ENCODE measurements at places on chromosomes 1 and 21.

- DNase-seq = no peak
Measured at GRCh38 chr1:211532088-211532444, 40.1 kb upstream of the RD3 start.

DNA sequence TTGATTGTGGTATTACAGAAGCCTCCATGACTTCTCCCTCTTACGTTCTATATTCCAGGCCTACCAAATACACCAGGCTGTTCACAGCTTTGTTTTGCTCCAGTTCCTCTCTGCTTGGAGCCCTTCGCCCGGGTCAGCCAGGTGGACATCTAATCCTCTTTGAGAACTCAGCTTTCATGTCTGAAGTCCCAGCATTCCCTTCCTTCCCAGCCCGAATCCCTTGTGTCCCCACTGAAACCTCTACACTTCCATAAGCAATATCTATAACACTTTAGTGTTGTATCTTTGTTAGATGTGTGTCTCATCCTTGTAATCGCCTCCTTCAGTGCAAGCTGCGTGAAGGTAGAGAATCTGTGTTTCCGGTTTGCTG lies 1.9 kb downstream of the RNF11 start:
- DNase-seq = no peak

DNA sequence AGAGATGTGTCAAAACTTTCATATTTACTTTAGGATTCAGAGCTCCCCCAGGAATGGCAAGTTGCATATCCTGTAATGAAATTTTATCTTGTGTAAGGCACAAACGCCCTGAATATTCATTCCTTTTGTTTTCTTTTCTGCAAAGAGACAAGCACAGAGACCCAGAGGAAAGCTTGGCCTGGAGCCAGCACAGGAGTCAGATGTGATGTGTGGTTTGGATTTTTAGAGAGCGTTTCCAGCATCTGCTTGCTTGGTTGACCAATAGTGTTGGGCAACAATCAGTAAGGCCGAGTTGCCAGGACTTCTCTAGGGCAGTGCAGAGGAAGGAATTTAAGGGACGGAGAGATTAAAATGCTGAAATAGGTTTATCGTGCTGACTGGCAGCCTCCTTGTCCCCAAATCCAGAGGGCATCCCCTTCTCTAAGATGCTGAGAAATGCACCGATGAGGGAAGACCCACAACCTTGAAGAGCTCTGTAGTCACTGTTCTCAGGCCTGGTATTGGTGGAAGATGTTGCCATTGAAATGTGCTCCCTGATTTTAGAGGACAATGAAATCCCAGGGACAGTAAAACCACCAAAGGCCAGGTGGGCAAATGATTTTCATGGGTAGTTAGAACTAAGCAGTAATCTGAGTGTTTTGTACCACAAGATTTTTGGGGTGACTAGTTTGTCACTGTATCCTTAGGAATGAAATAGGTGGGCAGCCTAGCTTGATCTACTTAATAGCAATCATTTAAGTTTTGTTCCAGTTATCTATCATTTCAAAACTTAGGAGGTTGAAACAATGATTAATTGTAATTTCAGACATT lies 37.9 kb upstream of the RHOU start:
- no peak for DNase-seq

GRCh38 chr1:30359539-30360220 lies 363.7 kb downstream of the MATN1 start:
- DNase-seq = no peak

- peak; percentile 14 for DNase-seq
Measured at GRCh38 chr1:237542525-237543418, 347.9 kb downstream of the ZP4 start.

DNA sequence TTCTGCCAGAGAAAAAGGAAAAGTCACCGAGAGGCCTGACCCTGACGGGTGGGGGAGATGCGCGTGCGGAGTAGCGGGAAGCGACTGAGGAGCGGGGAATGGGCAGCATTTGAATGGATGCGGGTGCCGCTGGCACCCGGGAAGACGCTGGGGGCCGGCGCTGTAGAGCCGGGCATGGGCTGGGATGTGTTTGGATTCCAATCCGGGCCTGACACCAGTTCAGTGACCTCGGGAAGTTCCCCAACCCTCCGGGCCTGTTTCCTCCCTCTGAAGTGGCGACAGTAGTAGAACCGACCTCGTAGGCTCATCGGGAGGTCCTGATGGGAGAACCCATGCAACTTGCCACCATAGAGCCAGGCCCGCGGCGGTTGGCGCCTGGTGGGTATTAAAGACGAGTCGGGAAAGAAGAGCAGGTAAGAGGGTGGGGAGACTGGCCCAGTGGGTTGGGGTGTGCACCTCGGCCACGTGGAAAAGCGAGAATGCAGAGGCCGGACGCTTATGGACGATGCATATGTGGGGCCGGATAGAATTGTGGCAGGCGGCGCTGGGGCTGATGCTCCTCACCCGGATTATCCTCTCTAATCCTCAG lies 642 bp upstream of the SLC16A1 start:
- no peak for DNase-seq

DNA sequence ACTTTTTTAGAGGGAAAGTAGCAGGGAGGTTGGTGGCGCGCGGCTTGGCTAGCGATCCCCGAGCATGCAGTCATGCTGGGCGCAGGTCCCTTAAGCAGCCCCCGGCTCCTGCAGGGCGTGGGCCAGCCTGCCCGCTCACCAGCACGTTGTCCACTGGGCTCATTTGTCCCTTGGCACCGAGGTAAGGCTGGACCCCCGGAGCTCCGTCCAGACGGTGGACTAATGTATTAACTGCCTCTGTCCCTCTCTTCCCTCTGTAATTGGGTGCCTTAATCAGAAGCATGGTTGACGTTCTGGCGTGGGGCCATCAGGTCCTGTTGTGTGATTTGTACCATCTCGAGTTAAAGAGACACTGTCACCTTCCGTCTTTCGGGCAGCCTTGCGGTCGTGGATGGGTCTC lies 17.7 kb downstream of the TMEM201 start:
- DNase-seq = no peak

- no peak for DNase-seq
Measured at GRCh38 chr1:15848143-15848928, 829 bp downstream of the SPEN start.

DNA sequence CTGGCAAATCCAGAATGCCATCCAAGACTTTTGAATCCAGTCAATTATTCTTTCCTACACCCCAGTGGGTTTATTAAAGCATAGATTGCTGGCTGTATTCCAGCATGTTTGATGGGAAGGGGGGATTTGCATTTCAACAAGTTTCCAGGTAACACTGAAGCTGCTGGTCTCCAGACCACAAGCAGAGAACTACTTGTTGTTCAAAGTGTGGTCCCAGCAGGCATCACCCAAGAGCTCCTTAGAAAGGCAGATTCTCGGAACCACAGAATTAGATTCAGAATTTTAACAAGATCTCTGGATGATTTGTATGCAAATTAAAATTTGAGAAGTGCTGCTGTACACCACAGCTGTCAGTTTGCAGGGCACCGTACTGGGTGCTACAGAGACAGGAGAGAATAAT lies 216.3 kb upstream of the FAM78B start:
- DNase-seq = no peak

GRCh38 chr1:245375789-245376460 lies 221.1 kb downstream of the KIF26B start:
- DNase-seq = no peak

DNA sequence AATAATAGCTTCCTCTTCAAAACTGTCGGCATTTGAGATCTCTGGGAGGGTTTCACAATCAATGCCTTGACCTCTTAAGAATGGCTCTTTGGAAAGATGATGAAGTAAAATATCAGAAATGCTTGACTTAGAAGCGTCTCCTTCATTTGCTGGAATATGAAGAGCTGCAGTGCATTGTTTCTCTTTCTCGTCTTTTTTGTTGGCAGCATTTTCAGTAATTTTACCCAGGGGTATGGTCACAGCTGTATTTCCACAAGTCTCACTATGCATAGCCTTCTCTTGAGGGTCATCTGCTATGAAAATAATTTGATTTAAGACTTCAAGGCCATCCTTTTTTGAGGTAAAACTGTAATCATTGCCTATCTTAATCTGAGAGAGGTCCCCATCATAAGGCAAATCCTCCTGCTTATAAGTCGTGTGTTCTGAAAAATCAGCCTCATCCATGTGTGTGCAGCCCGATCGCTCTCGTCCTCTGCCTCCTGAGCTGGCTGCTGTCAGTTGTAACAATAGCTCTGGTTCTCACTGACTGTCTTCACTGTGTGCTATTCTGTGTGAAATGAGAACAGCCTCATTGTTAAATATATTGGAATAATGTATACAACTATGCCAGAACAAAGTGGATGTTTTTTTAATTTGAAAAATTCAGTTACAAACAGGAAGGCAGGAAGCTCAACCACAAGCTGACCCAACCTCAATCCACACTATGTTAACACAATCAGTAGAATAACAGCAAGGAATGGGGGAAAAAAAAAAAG lies 4.5 kb downstream of the AKNAD1 start:
- DNase-seq = no peak

DNA sequence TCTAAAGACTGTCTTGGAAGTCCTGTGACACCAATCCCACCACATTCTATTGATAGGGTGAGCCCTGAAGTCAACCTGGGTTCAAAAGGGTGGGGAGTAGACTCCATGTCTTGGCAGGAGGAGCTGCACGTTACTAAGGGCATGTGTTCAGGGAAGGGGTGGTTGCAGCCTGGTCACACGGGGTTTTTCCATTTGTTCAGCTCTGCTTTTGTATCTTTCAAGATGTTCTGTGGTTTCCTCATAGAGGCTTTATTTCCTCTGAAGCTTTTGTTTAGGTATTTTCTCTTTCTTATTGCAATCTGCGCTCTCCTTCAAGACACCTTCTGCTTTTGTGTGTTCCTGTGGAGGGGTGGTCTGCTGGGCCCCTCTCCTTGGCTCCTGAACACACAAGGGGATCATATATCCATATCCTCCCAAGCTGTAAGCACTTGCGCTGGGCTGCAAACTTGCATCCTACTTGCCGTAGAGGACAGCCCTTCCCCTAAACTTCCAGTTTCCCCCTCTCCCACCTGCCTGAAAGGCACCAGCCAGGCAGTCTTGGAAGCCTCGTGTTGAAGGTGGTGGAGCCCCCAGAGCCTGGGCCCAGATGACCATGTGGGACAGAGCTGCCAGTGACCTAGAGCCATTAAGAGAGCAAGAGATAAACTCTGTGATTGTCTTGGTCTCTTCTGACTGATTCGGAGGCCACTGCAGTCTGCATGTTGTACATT lies 62.5 kb upstream of the TRAPPC10 start:
- DNase-seq = no peak

- DNase-seq = no peak
Measured at GRCh38 chr1:101235696-101236515, 913 bp upstream of the S1PR1 start.

- DNase-seq = peak; percentile 14
Measured at GRCh38 chr1:56448529-56449300, 130.6 kb downstream of the PLPP3 start.

- peak; percentile 39 for DNase-seq
Measured at GRCh38 chr1:17875171-17875881, 120.2 kb downstream of the ACTL8 start.

- DNase-seq = no peak
Measured at GRCh38 chr1:184915463-184916090, 58.7 kb downstream of the NIBAN1 start.

GRCh38 chr1:91777630-91778300 lies 108.2 kb downstream of the TGFBR3 start:
- DNase-seq = no peak

DNA sequence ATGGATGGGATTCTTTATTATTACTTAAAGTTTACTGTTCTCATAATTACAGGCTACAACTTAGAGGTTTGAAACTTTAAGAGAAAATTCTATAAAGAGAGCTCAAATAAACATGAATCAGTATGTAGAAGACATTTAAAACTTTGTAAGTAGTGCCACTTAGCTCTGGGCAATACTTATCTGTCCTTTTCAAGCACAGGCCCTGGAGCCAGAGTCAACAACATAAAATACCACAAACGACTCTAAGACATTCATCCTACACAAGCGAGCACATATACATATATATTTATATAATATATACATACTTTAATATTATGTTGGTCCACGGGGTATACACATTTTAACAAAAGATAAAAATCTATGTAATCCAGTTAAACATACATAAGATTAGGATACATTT lies 24.1 kb upstream of the TTC39A start:
- no peak for DNase-seq

DNA sequence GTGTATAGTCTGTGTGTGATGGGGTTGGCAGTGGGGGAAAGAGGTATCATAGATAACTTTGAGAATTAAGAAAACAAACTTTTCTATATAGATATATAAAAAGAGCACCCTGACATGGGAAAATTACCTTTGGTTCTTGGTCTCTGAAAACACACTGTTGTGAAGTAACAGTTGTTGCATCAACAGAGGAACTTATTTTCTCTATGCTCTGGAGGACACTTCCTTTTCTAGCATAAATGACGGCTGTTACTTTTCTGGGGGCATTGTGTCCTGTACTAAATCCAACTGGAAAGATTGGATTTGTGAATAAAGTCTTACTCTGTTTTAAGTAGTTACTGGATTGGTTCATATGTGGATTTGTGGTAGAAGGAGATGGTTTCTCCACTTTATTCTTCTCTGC lies 12.6 kb downstream of the LRIF1 start:
- no peak for DNase-seq

- DNase-seq = no peak
Measured at GRCh38 chr1:170790651-170791071, 126.7 kb downstream of the PRRX1 start.

DNA sequence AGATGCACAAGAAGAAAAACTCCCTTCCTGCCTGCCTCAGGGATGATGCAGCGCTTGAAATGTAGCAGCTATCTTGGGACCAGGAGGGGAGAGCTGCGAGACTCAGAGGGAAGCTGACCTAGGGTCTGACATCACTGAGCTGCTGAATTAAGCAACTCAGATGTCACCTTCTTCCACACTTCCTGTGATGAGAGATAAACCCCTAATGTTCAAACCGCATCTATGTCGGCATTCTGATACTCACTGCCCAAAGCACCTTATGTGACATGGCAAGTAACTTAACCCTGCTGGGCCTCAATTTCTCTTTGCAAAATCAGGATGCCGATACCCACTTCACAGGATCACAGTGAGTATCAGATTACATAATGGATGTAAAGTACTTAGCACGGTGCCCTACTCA lies 9.1 kb upstream of the AK2 start:
- DNase-seq = no peak

GRCh38 chr1:170156594-170156993 lies 10.8 kb downstream of the NTMT2 start:
- DNase-seq = no peak
